Naive thymus-derived CD8-positive, alpha-beta T cell (primary cell): ENCODE measurements at places on chromosomes 4 and X.

GRCh38 chr4:176775338-176775737 is 17.4 kb downstream of the VEGFC start:
- no peak for DNase-seq

DNA sequence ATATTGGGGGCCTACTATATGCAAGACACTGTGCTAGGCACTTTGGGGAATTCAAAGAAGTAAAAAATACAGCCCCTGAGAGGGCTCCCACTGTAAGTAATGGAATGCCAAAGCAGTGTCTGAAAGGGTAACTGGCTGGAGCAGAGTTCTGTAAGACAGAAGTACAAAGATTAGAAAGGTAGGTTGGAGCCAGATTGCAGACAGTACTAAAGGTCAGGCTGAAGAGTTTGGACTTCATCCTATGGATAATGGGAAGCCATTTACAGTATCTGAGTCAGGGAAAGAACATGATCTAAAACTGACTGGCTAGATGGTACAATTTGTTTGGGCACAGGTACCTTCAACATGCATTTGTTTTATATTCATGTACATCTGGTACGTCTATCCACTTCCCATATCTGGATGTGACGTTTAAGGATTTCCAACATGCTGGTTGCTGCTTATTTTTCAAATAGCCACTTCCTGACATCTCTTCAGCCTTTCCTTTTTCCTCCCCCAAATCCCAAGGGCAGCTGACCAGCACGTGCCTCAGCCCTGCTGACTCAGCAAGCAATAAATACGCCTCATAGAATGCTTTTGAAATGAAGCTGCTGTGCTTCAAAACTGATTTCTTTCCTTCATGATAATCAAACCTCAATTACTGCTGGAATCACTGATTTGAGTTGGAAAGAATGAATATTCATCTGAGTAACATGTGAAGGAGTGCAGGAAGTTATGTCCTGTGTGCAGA is 9.5 kb downstream of the ENOX2 start:
- DNase-seq = no peak

GRCh38 chrX:112961981-112962380 is 121.3 kb upstream of the AMOT start:
- no peak for DNase-seq

DNA sequence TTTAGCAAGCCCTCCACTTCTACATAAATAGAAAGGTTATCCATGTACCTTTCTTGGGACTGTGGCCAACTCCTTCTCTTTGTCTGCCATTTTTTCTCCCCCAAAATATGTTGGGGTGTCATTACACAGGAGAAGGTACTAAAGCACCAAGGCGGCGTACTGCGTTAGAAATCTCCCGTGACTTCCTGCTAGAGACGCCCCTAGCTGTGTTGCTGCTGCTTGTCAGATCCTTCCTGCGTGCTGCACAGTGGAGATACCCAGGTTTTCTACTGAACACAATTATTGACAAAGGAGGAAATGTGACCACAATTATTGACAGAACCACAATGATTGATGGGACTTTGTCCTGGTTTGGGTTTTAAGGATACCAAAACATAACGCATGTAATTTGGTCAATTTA is 97.7 kb downstream of the EFHC2 start:
- peak; percentile 25 for DNase-seq

GRCh38 chrX:47239199-47239598 is 6.4 kb downstream of the USP11 start:
- no peak for DNase-seq

DNA sequence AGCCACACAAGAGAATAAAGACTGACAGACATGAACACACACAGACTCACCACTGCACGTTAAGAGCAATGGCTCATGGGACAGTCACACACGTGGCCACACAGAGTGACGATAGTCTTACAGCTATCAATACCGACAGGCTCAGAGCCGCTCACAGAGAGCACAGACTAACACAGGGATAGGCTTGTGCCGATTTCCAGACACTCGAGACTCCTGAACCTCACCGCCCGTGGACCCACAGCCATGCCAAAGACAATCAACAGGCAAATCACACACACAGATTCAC is 716 bp upstream of the SLC38A5 start:
- no peak for DNase-seq

- no peak for DNase-seq
Measured at GRCh38 chrX:6849716-6850414, 297.6 kb upstream of the STS start.

DNA sequence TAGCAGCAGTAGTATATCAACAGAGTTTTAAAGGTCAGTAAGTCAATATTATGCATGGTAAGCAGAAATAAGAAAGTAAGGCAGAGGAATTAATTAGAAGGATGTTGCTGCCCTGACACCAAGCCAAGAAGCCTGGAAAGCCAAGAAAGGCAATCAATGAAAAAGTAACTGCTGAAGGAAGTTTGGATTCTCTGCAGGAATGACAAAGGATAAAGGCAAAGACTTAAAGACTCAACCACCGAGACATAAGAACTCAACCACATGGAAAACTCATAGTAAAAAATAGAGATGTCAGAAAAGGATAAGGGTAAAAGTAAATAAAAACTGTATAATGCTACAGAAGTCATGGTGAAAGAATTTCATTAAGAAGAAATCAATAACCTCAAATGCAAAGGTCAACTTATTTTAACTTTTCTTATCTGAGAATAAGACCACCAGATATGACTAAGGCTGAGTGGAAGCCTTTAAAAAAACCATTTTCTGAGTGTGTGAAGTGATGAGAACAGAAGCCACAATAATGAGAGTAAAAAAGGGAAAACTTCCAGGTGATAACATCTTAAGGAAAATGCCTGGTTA is 55.2 kb downstream of the NEK1 start:
- DNase-seq = no peak

DNA sequence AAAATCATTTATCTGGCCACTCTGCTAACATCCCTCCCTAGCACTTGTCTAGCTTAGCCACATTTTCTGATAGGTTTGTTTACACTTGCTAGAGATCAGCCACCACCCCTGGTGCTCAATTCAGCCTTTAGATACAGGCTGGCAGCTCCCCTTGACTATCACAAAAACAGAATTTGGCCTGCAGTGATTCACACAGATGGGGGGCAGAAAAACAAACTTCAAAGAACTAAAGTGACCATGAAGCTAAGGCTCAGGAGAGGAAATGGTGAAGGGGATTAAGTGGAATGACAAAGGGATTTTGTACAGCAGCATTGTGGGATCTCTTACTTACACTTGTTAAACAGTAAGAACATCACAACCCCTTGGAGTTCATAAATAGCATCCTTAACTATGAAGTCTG is 1718.0 kb upstream of the PCDH7 start:
- no peak for DNase-seq

- no peak for DNase-seq
Measured at GRCh38 chrX:152588206-152588605, 49.5 kb upstream of the GABRQ start.

GRCh38 chrX:18875256-18875878 is 108.5 kb downstream of the PHKA2 start:
- no peak for DNase-seq

- DNase-seq = no peak
Measured at GRCh38 chrX:152912106-152912505, 14.2 kb downstream of the ZNF185 start.

DNA sequence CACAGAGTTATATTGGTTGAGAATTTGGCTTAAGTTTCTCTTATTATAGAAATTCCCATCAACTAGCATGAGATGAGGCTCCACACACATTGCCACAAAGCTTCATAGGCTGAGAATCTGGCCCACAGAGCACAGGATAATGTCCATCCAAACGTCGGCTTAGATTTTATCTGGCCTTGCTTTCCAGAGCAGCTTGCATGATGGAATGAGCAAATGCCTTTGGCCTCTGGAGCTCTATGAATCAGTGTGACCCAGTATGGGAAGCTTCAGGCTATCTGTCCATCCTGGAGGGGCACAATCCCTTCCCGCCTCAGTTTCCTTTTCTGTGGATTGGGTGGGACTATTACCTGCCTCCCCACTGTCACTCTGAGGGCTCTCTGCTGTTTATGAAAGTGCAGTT is 131.5 kb upstream of the NDP start:
- no peak for DNase-seq
